Activated CD4-positive, alpha-beta T cell treated with anti-CD3 and anti-CD28 coated beads, Interleukin-2, amount 10 ng/mL, durations not matched to agents 7 days and 5 days (primary cell): ENCODE measurements at places on chromosomes 11 and 22.

DNA sequence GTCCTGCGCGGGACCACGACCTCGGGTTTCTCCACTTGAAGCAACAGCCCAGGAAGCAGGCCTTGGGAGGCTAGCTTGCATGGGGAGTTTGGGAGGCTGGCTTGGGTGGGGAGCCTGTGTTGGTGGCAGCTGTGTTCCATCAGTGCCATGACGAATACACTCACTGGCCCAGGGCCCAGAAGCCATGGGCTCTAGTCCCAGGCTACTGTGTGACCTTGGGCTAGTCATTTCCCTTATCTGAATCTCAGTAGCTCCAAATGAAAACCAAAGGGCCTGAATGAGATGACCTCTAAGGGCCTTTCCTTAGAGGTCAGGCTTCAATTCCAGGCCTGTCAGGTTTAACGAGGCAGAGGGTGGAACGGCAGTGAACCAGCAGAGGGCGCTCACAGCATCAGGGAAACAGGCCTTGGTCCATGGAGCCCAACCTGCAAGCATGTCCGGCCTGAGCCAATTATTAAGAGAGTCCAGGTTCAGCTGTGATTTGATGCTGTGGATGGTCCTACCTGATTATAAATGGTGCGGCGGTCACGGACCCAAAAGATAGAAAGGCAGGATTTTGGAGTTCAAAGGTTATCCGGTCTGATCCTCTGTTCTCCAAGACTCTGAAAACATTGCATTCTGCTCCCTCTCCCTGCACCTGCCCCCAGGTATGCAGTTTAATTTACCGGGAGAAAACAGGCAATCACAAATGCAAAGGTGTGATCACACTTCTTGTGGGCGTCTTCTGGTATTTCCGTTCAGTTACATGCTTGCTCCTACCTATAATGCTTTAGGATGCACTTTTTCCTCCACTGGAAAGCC, 15.9 kb downstream of the PTPN5 start:
- peaks cover 7% of the 10 kb centered on the region for H3K36me3 ChIP-seq
- H3K27ac ChIP-seq = no peak overlapping the region
- peaks cover 14% of the 10 kb centered on the region for H3K4me1 ChIP-seq
- no peaks in the 10 kb centered on the region for H3K27me3 ChIP-seq
- peak; percentile 71 for DNase-seq

DNA sequence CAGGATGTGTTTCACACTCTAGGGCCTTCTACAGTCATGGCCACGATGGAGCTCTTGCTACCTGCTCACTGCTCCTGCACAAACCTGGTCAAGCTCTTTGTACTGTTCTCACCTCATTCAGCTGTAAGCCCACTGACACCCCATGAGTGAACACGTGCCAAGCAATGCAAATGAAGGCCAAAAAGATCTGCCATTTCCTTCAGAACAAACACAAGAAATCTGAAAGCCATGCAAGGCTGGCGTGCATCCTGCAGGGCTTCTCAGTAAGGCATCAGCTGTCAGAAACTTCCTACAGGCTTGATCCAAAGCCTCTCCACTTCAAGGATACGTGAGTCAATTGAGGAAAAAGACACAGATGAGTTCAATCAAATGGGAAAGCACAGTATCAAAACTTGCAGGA, 44.1 kb upstream of the NFRKB start:
- DNase-seq = no peak
- H3K36me3 ChIP-seq = peaks cover 4% of the 10 kb centered on the region
- no peaks in the 10 kb centered on the region for H3K4me1 ChIP-seq
- H3K27me3 ChIP-seq = no peaks in the 10 kb centered on the region
- H3K27ac ChIP-seq = no peak overlapping the region

GRCh38 chr11:34056672-34057071, 5.1 kb downstream of the CAPRIN1 start:
- no peak overlapping the region for H3K4me3 ChIP-seq
- H3K27ac ChIP-seq = no peak overlapping the region
- no peaks in the 10 kb centered on the region for H3K27me3 ChIP-seq
- H3K4me1 ChIP-seq = peaks cover 35% of the 10 kb centered on the region
- peaks cover 38% of the 10 kb centered on the region for H3K36me3 ChIP-seq

DNA sequence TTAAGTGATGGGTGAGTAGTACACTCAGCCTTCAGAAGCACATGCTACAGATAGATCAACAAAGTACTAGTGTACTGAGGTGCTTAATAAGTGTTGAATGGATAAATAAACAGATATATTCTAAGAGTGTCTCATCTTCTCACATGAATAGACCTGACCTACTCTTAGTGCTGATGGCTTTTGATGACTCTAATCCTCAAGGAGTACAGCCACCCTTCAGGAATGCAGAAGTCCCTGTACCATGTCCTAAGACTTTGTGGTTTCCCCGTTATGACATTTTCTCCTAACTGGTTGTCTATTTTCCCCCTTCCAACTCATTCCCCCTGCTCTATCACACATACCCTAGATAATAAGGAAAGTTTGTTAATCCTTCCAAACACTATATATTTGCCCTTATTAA, 61.6 kb downstream of the C11orf65 start:
- no peak for DNase-seq
- peaks cover 5% of the 10 kb centered on the region for H3K4me1 ChIP-seq
- no peak overlapping the region for H3K4me3 ChIP-seq
- no peaks in the 10 kb centered on the region for H3K27me3 ChIP-seq
- no peak overlapping the region for H3K27ac ChIP-seq

- DNase-seq = peak; percentile 53
- peaks cover 9% of the 10 kb centered on the region for H3K4me1 ChIP-seq
- no peaks in the 10 kb centered on the region for H3K27me3 ChIP-seq
- H3K36me3 ChIP-seq = peaks cover 48% of the 10 kb centered on the region
These were observed 13.2 kb downstream of the POLA2 start for GRCh38 chr11:65274735-65275682.

DNA sequence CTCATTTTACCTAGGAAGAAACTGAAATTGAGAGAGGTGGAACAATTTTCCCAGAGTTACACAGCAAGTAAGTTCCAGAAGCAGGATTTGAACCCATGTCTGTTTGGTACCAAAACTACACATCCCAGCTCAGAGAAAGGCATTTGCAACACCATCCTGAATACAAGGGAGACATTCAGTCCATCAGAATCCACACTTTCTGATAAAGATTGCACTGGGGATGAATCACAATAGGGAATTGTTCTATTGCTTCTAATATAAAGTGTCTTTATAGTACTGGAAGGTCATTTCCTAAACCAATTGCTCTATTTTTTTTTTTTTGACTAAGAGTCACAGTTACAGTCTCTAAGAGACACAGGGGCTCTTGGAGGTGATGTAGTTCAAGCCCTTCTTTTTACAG, 208.1 kb upstream of the CADM1 start:
- H3K27me3 ChIP-seq = no peaks in the 10 kb centered on the region
- no peaks in the 10 kb centered on the region for H3K4me1 ChIP-seq
- no peak overlapping the region for H3K27ac ChIP-seq
- DNase-seq = no peak
- no peaks in the 10 kb centered on the region for H3K36me3 ChIP-seq
- H3K4me3 ChIP-seq = no peak overlapping the region

DNA sequence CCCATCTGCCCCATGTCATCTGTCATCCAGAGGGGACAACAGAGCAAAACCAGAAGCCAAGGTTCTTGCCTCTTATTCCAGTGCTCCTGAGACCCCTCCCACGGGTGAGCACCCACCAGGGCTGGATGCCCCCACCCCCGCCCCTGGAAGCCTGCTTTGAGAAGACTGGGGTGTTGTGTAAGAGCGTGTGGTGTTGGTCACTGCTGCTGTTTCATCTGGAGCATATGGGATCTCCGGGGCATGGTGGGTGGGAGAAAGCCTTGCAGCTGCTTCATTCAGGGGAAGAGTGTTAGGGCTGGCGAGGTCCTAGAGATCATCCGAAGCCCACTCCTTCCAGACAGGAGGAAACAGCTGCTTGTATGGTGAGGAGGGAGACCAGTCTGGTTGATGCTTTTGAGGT, 54.1 kb downstream of the CHRDL2 start:
- H3K4me3 ChIP-seq = no peak overlapping the region
- H3K36me3 ChIP-seq = no peaks in the 10 kb centered on the region
- H3K4me1 ChIP-seq = no peaks in the 10 kb centered on the region
- H3K27ac ChIP-seq = no peak overlapping the region

DNA sequence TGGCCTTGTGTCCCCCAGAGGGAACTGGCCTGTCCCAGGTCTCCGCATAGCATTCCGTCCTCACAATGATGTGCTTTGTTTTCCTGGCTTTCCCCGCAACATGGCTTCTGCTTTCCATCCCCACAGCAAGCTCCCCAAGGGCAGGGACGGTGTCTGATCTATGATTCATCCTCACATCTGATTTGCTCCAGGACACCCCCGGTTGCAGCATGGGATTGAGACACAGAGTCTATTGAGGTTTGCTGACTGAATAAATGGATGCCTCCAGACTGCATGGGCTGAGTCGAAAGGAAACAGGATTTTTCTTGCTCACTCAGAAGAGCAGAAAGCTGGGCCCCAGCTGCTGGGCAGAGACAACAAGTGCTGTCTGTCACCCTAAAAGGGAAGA, 40.2 kb downstream of the LMO1 start:
- H3K4me3 ChIP-seq = no peak overlapping the region
- H3K36me3 ChIP-seq = no peaks in the 10 kb centered on the region
- H3K4me1 ChIP-seq = no peaks in the 10 kb centered on the region
- H3K27me3 ChIP-seq = no peaks in the 10 kb centered on the region
- DNase-seq = no peak

GRCh38 chr11:57426929-57427726, at the start of gene SLC43A3:
TSS of gene SLC43A3 (minus strand) at chr11:57427121. CDS start at chr11:57426172, 949 bp downstream.
- peak; percentile 77 for DNase-seq
- peaks cover 30% of the 10 kb centered on the region for H3K36me3 ChIP-seq
- peaks cover 53% of the 10 kb centered on the region for H3K4me1 ChIP-seq
- H3K27ac ChIP-seq = peak within 1 kb of the TSS; percentile 94
- H3K27me3 ChIP-seq = peaks cover 10% of the 10 kb centered on the region
- peak within 1 kb of the TSS; percentile 83 for H3K4me3 ChIP-seq

- H3K27ac ChIP-seq = no peak overlapping the region
- no peaks in the 10 kb centered on the region for H3K36me3 ChIP-seq
- H3K27me3 ChIP-seq = no peaks in the 10 kb centered on the region
- H3K4me3 ChIP-seq = no peak overlapping the region
- no peak for DNase-seq
These were observed 81.9 kb downstream of the MN1 start for GRCh38 chr22:27719535-27720227.

- DNase-seq = no peak
- no peaks in the 10 kb centered on the region for H3K36me3 ChIP-seq
- no peaks in the 10 kb centered on the region for H3K27me3 ChIP-seq
- no peaks in the 10 kb centered on the region for H3K4me1 ChIP-seq
These were observed 12.5 kb downstream of the NPTXR start for GRCh38 chr22:38831166-38831945.

DNA sequence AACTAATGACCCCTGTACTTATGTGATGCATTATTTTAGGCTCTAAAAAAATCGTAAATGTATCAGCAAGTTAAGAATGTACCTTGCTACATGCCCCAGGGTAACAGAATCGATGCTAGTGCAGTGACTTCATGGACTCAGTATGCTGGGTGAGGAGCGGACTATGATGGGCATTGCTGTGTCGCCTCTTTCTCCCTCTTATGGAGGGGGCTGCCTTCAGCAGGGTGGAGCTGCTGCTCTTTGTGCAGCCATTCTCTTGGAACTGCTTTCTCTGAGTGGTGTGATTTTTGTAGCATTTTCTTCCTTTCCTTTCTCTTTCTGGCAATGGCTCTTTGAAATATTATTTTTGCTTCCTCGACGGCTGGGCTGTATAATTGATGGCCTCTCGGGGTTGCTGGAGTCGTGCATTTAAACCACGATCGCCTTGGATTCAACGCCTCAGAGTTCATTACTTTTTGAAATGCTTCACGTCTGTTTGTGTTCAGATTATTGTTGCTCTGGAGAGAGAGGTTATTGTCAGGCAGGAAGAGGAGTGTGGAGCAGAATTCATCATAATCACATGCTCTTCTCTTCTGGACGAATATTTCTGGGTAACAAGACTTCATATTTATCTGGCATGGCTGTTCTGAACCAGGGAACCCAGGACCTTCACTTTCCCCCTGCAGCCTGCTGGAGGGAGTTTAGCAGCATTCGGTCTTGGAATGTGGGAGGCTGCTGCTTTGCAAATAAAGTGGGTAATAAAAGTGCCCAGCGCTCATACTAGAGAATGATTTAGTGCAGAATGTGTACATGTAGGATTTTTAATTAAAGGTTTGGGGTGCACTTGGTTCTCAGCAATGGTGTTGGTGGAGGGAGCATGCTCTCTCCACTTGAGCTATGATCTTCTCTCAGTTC, 804.2 kb downstream of the NTM start:
- no peak for DNase-seq
- H3K27me3 ChIP-seq = no peaks in the 10 kb centered on the region
- no peak overlapping the region for H3K27ac ChIP-seq
- H3K4me1 ChIP-seq = no peaks in the 10 kb centered on the region
- H3K4me3 ChIP-seq = no peak overlapping the region

DNA sequence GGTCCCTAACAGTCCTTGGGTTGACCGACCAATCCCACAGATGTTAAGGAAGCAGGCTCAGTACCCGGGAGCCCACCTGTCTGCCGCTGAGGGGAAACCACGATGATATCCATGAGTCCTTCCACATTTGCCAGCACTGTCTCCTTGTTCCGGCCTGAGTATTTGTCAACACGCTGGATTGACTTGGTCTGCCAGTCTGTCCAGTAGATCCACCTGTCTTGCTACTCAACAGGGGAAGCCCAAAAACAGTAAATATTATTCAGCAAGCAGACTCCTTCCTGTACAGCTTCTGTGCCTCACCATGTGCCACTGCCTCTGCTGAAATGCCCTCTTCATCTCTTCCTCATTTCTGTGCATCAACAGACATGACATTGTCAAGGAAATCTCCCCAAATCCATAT, 22.8 kb upstream of the CKAP5 start:
- H3K27ac ChIP-seq = no peak overlapping the region
- DNase-seq = no peak
- H3K4me1 ChIP-seq = no peaks in the 10 kb centered on the region
- H3K27me3 ChIP-seq = no peaks in the 10 kb centered on the region

GRCh38 chr11:13145461-13145860, 132.1 kb upstream of the BMAL1 start:
- H3K27ac ChIP-seq = no peak overlapping the region
- H3K27me3 ChIP-seq = peaks cover 7% of the 10 kb centered on the region
- H3K36me3 ChIP-seq = no peaks in the 10 kb centered on the region

GRCh38 chr11:32960553-32961164, 55.0 kb upstream of the DEPDC7 start:
- DNase-seq = no peak
- no peak overlapping the region for H3K4me3 ChIP-seq
- peaks cover 20% of the 10 kb centered on the region for H3K36me3 ChIP-seq
- H3K4me1 ChIP-seq = peaks cover 2% of the 10 kb centered on the region

DNA sequence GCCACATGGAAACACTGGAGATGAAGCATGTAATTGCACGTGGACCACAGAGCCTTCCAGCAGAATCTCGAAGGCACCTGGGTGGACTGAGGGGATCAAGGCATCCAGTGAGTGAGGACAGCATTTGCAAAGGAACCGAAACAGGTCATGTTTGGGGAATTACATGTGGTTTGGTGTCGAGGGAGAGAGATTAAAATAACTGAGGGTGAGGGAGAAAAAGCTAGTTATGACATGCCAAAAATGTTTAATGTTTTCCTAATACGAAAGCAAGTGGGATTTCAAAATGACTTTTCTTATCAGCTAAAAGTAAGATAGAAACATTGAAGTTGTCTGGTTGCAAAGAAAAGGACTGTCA, 157.1 kb downstream of the BLID start:
- H3K4me3 ChIP-seq = no peak overlapping the region
- no peaks in the 10 kb centered on the region for H3K36me3 ChIP-seq
- H3K27ac ChIP-seq = no peak overlapping the region

- peaks cover 2% of the 10 kb centered on the region for H3K27me3 ChIP-seq
These were observed 2.2 kb downstream of the ARSA start for GRCh38 chr22:50625568-50626313.

GRCh38 chr11:102476812-102477211, 24.2 kb upstream of the TMEM123 start:
- peaks cover 66% of the 10 kb centered on the region for H3K4me1 ChIP-seq
- H3K36me3 ChIP-seq = peaks cover 4% of the 10 kb centered on the region
- H3K27me3 ChIP-seq = no peaks in the 10 kb centered on the region
- no peak overlapping the region for H3K4me3 ChIP-seq
- peak overlapping the region; percentile 90 for H3K27ac ChIP-seq
- DNase-seq = peak; percentile 54
